ENCODE measurements at places on chromosomes 1 and 21. TPM values are rescaled to one million over a fixed set of nuclear protein-coding genes. Genes with fewer than 3 reads are reported as not detected.

- no peak for DNase-seq
These were observed 31.3 kb downstream of the SMAP2 start for GRCh38 chr1:40404670-40405462.

DNA sequence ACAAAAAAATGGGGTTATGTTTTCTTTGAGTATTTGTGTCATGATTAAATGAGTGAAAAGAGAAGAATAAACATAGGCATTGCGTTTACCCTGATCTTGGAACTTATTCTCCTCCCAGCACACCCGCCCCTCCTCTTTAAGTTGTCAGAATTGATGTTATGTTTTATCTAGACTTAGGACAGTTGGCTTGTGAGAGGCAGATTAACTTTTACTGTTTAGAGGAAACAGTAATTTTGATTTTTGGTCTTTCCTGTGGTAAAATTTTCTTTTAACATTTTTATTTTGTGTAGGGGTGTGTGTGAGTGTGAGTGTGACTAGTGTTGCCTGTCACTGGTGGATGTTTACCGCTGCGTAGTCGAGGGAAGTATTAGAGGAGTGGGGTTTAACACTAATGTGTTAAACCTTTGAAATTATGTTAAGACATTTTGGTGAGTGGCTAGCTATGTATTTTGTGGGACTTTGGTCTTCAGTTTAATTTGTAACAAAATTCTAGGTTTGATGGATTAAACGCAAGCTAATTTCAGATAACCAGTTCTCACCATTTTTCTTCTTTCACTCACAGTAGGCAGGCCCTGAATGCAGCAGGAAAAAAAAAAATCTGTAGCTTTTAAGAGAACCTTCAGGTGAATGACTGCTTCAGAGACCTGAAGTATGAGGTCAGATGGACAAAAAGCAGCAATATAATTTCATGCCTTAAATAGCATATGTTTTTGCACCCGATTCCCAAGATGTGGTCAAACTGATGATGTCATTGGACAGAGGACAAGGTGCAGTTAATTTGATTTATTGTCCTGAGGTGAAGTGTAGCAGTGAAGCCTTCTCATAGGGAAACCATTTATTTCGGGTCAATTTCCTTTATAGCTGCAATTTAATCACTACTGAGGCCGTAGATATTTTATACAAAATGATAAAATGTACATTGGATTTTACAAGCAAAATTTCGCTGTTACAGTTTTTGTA is 2.7 kb downstream of the POU2F1 start:
- no peak for DNase-seq

FABP3 gene
- not detected for total RNA-seq

DNA sequence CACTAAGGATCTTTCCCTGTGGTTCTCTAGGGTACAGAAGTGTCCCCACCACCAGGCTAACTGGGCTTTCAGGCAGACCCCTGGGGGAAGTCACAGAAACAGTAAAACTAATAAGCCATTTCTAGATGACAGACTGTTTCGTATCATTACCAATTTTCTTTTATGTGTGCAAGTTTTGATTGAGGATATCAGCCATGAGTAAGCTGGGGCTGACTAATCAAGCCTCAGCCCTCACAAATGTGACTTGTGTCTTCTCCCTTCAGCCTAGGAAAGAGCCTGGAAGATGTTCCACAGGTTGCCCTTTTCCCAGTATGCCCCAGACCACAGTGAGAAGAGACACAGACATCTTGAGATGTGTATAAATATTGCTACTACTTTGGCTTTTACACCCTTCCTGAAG is 10.5 kb downstream of the PTGFRN start:
- no peak for DNase-seq

DNA sequence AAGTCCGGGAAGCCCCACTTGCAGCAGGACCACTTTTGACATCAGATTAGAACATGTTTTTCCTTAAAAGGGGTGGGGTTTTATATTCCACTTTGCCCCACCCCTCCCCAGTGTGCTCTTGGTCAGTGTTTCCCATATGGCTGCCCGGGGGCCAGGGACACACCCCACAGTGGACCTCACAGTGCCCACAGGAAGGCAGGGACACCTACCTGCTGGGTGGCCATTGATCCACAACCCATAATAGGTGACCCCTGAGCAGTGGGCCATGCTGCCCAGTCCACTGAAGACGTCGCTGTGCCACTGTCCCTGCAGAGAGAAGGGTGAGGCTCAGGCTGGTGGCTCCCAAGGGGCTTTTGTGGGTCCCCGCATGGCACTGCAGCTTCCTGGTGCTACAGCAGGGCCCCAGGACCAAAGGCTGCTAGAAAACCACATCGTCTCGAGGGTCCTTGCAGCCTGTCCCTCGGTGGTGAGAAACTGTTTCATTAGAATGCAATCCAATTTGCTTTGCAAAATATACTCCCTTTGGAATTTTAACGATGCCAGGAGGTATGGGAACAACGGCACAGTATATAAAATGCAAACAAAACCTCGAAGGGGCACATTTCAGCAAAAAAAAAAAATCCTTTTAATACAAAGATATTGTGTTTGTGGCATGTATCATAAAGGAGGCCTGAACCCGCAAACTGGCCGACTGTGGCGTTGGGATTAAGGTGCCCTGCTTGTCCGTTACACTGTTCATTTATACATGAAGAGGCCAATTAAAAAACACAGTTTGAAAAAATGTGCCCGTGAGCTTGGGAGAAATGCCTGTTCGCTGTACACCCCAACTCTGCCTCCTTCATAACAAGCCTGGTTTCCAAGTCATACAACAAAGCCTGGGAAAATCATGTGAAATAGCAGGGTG is 16.9 kb downstream of the MORN1 start:
- no peak for DNase-seq

DNA sequence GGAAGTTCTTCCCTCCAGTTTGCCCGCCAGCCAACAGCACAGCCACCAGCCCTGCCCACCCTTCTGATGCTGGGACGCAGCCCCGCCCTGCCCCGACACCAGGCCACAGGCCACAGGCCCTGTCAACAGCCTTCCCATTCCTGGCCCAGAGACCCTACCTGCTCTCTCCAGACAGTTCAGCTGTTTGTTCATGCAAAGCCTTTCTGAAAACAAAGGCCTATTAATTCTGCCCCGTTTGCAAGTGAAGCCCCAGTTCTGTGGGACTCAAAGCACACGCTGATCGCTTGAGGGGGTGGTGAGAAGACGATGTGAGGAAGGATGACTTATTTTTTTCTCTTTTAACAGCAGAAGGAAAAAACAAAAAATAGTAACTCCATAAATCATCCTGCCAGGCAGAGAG is 55.4 kb upstream of the KIF26B start:
- no peak for DNase-seq

Measured in activated naive CD8-positive, alpha-beta T cell treated with anti-CD3 and anti-CD28 coated beads for 36 hours (primary cell).